Fibroblast of skin of left quadriceps (primary cell): ENCODE measurements at places on chromosomes 5 and 9.

DNA sequence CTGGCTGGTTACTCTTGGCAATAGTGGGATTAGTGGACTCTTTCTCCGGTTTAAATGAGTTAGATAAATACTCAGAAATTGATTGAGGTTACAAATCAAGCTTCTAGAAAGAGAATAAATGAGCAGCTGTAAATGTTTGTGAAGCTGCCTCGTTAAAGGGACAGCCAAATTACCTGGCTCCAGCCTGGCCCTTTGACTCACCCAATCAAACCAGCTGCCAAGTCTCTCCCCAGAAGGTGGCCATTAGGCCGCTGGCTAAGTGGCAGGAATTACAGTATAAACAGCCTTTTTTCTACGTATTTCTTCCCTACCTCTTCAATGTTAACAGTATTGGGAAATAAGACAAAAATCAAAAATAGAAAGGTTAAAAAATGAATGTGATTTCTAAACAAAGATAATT, 46.0 kb upstream of the SRFBP1 start:
- no peak for DNase-seq

DNA sequence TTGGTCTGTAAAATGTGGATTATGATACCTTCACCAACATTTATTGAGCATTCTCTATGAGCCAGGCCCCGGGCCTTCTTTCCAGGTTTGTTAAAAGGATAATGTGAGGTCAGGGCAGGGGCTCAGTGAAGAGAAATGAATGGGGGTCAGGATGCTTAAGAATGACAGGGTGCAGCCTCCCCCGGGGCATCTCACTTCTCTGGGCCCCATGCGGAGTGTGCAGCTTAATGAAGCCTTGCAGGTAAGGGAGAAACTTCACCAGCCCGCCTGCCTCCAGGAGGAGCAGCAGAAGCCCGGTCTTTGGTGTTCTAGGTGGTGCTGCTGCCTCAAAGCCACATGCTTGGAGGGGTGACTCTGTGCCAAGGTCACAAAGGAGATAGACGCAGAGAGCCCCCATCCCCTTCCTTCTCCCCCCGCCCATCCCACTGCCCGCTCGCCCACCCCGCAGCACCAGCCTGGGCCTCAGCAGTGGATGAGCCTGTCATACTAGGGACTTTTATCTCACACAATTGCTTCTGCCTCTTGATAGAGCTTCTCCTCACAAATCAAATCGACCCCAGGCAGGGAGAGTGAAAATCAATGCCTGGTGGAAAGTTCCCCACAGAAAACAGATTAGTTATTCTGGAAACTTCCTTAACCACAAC, 244.8 kb downstream of the PBX3 start:
- DNase-seq, result no peak

- DNase-seq, result no peak
These were observed 64.3 kb downstream of the FEM1C start for GRCh38 chr5:115480271-115480670.

- no peak for DNase-seq
These were observed 83.6 kb downstream of the ANKH start for GRCh38 chr5:14787801-14788579.

DNA sequence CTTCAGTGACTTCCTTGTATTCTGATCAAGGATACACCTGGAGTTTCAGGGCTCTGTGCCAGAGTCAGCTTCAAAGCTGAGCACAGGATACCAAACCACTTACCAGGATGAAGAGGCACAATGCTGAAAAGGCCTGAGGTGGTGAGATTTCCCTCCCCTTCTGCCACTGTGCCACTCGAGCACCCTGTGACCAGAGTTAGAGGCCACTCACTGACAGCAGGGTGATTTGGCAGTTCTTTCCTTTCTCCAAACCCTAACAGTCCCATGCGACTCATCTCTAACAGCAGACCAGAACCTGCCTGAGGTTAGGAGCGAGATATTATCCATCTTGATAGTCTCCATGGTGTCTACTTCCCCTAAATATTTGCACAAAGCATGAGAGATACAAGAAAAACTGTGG, 1.8 kb downstream of the PLGRKT start:
- DNase-seq, result no peak

- no peak for DNase-seq
These were observed 247.6 kb upstream of the IRX4 start for GRCh38 chr5:2130361-2130760.

DNA sequence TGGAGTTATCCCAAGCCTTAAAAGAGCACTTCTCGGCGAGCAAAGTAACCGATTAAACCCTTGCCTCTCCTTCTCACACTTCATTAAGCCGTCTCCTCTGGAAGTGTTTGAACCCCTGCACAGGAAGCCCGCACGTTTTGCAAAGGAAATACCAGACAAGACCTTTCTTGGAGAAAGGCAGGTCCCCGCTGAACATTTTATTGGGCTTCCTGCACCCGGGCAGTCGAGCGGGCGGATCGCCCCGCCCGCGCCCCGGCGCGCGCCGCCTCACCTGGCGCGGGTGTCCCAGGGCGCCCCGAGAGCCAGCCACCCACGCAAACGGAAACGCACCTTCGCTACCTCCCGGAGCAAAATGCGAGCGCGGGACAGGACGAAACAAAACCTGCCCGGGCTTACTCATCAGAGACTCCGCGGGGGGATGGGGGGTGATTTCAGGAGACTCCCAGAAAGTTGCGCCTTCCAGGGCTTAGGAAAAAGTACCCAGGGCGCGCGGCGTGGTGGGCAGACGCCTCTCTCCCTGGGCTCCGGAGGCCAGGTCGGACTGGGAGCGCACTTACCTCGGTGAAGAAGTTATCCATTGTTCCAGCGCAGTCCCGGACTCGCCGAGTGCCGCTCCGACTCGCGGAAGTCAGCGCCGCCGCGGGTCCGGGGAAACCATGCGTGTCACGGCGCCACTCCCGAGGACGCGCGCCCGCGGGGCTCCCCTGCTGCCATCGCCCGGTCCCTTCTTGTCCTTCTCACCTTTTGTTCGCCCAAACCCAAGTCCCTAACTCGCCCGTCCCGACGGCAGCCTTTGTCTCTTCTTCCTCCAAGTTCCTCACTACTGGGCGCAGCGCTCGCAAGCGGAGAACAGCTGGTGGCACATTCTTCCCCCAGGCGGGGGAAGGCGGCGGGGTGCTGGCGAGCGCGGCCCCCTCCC, 598 bp downstream of the MYO10 start:
- no peak for DNase-seq

DNA sequence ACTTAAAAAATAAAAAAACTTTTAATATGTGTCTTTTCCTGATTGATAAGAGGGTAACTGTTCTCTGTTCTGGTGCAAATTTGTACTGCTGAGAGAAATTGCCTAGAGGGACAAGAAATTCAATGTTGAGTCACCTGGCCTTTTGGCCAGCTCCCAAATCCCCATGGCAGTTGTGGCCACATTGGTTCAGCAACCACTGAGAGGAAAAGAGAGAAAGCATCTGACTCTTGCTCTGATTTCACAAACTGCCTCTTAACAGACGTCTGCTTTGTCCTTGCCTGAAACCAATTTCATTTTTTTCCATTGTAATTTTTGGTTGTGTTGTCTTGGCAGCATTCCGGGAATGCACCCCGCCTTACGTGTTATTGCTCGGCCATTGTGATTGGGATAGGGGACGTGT, 42.4 kb downstream of the NTRK2 start:
- peak; percentile 29 for DNase-seq

GRCh38 chr5:138128334-138128733, 10.9 kb downstream of the NME5 start:
- no peak for DNase-seq

DNA sequence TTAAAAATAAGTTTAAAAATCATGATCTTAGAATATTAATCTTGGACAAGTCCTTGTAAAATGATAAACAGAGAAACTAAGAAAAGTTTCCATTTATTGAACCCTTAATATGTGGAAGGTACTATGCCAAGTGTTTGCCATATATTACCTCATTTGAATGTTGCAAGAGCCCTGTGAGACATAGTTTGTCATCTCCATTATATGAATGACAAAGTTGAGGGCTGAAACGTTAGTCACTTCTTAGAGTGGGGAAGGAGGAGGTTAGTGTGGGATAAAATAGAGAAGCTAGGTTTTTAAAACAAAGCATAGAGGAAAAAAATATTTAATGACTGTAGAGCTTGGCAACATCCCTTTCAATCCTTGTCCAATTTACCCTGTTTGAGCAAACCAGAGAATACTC, 2.0 kb downstream of the TNC start:
- no peak for DNase-seq

DNA sequence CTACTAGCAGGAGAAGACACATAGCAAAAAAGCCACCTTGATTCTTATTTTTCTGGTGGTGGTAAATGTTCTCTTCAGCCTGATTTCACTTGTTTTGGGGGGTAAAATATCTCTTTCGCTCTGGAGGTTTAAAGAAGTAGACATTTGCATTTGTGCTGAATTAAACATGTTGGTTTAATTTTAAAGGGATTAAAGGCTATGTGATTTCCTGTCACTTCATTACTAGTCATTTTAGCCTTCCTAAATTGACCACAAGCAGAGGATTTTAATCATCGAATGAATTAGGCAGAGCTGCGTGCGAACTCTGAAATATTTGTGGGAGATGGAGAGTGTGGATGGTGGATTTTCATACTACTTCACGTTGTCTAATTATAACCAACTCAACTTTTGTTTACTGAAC, 4.8 kb downstream of the RASGRF2 start:
- DNase-seq, result no peak

DNA sequence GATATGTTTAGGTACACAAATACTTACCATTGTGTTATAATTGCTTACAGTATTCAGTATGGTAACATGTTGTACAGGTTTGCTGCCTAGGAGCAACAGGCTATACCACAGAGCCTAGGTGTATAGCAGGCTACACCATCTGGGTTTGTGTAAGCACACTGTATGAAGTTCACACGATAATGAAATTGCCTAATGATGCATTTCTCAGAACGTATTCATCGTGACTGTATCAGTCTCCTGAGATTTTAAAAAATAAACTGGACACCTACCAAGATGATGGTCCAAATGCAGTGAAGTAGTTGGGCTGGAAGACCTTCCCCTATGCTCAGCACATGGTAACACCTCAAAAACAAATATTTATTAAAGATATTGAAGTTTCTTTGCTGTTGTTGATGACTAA, 103.3 kb upstream of the NFIB start:
- peak; percentile 57 for DNase-seq

DNA sequence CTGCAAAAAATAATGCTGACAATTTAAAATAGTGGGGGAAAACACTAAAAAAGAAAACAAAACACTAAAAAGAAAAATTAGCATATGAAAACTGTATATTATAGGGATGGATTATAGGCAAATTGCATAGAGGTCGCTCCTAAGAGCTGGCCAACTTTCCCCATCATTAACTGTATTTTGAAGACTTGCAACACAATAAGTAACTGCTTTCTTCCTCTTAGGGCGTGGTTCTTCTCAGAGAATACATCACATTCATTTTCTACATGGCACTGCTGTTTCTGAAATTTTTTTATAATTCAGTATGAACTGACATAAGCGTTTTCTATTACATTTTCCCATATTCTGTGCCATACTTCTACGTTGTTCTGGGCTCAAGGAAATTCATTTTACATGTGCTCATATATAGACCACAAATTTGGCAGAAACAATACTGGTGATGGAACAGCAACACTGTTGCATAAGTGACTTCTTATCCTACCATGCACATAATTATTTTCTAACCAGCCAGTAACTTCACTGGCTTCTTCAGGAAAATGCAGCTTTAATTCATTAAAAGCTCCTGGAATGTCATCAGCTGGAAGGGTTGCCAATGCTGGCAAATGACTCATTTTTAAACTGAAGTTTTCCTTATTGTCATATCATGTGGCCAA, 171.2 kb upstream of the DMAC1 start:
- DNase-seq, result peak; percentile 37

- DNase-seq, result no peak
These were observed 2.8 kb downstream of the ADCY2 start for GRCh38 chr5:7398596-7399280.
